ENCODE measurements at places on chromosomes 5 and 9.
A peak's percentile ranks its signal among the peaks of the same experiment; 100 is the strongest.

DNA sequence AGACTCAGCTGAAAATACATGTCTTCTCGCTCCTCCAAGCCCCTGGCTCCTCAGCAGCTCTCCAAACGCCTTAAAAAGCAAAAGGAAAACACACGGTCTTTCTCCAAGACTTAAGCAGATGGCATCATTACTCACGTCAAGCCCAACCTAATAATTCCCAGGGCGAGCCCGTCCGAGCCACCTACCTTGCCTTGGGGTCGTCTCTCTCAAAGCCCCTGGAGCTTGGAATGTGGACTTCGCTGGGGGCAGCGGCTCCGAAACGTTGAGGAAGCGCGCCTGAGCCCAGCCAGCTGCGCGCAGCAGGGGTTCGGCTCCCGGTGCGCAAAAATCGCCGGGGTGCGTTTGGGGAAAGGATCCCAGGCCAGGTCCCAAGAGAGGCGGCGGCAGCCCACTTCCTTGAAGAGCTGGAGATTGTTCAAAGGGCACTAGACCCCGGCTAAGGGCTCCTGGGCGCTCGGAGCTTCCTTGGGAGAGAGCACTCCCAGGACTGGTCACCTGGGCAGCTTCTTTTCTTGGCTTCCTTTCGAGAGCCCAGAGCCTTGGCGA is 395 bp downstream of the DRD1 start:
- DNase-seq = no peak

DNA sequence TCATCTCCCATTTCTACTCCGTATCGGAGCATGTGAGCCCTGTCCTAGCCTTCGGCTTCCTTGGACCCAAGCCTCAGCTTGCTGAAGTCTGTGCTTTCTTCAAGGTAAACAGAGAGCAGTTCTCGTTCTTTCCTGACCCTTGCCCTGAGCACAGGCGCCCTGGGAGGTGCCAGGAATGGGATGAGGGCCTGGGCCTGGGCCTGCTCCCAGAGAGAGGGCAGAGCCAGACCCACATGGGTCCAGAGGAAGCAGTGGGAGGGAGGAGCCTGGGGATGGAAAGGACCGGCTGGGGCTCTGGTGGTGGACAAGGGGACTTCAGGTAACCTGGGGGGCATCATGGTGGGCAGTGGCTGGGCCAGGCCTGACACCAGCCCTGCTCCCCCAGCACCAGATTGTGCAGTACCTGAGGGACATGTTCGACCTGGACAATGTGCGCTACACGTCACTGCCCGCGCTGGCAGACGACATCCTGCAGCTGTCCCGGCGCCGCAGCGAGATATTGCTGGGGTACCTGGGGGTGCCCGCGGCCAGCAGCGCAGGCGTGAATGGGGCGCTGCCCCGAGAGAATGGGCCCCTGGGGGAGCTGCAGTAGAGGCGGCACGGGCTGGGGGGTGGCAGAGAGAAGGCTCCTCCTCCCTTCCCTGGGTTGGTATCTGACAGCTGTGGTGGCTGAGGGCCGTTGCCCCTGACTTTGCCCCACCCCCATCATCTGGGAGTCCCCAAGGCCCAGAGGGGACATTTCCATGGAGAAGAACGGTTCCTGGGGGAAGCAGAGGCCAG is 10.9 kb upstream of the DOLPP1 start:
- no peak for DNase-seq

DNA sequence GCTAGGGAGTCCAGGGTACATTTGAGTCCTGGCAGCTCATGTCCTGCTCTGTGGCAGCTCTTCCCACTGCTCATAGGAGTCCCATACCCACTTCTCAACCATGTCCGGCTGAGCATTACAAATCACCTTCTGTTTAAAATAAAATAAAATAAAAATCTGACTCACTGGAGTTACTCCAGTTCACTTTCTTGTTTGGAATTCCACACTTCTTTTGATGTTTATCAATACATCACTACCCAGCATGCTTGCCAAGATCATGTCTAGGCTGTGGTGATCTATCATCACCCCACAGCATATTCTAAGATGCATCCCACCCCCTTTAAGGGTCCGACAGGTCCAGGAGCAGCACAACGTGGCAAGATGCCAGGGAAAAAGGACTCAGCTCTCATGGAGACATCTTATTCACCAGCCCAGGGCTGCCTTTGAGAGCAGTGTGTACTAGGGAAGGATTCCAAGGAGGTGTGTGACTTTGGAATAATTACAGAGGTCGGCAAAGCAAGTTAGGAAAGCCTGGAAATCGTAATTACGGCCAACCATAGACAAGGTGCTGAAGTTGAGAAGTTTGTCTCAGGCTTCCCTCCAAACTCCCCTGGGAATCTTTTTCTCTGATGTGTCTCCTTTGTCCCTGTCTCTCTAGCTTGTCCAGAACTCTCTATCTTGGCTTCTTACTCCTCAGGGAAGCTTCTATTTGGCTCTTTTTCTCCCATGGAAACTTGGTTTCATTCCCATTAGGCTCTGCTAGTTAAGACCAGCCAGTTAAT is 111.4 kb upstream of the SLC1A3 start:
- no peak for DNase-seq

DNA sequence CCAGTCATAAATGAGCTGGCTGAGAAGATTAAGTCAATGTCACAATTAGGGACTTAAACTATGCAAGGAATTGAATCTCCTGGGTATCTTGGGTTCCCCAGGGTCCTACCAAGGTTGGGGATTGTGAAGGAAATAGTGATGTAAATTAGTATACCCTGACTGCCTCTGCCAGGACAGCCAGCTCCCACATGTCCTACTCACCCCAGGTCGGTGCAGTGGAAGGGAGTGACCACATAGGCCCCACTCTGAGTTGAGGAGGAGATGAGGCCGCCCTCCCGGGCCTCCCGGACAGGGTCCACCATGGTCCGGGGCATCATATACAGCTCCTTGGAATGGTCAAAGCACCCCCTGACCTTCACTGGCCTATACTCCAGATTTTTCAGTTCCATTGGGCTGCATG is 2.7 kb downstream of the SURF1 start:
- DNase-seq = no peak

DNA sequence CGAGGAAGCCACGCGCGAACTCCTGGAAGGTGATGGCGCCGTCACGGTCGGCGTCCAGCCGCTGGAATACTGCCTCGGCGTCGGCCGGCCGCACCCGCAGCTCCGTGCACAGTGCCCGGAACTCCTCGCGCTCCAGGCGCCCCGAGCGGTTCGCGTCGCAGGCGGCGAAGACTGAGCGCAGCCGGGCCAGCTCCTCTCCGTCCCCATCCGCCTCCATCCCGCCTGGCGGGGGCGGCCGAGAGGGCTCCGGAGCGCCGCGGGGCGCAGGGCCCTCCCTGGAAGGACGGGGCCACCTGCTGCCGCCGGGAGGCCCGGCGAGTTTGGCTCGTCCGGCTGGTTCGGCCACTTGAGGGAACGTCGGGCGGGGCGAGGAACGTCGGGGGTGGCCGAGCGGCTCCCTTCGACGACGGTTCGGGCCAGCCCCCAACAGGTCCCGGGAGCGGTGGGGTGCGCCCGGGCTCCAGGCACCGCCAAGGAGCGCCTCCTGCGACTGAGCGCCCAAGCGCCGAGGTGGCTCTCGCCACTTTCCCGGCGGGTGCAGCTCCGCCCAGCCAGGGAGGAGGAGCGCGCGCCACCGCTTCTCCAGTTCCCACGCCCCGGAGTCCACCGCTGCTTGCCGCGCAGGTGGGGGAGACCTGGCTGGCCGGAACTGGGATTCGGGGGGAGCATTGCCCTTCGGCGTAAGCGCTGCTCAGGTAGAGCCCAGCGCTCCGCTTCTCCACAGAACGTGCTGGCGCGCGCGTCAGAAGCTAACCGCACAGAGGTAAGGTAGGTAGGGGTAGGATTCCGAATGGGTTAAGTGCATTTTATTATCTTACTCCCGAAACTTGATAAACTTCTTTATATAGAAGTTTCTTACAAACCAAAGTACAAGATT is at the start of gene RASEF:
RASEF (minus strand) TSS at position 492 of the 877 bp plus-strand sequence; CDS start at position 217, 275 bp downstream.
- no peak for DNase-seq

DNA sequence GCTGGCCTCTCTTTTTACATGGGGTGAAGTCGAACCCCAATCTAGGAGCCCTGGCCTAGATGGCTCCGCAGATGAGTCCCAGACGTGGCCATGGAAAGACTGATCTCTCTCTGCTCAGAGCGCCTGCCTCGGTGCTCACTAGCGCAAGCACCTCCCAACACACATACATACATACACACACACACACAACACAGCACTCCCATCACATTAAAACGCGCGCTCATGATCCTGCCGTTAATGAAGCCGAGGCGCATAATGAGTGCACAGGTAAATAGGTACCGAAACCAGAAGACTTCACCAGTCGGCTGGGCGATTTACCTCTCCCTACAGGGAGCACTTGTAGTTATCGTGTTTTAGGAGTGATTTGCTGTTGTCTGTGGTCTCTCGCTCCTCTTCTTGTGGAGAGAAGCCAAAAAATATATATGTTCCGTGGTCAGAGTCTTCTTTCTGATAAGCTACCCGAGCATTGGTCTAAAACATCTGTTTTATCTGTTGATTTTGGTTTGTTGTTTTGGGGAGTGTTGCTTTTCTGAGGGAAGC is 207.7 kb downstream of the MEF2C start:
- no peak for DNase-seq

- DNase-seq = no peak
Observed at GRCh38 chr5:145548097-145548496, 287.0 kb downstream of the PRELID2 start.

DNA sequence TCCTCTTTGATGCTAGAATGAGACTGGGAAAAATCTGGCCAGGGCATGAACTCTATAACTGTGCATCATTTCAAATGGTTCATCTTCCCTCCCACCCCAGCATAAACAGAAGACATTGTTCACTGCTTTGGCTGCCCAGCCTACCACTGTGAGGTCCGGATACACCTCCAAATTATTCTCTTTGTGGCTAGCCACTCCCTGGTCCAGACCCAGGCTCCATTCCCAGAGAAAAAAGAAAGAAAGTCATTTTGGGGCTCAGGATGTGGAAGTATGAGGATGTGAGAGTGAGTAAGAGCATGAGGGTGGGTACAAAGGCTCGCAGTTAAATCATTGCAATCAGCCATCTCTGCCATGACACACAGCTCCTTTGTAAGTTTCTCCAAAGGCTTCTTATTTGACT is 559.2 kb downstream of the PSAT1 start:
- no peak for DNase-seq

DNA sequence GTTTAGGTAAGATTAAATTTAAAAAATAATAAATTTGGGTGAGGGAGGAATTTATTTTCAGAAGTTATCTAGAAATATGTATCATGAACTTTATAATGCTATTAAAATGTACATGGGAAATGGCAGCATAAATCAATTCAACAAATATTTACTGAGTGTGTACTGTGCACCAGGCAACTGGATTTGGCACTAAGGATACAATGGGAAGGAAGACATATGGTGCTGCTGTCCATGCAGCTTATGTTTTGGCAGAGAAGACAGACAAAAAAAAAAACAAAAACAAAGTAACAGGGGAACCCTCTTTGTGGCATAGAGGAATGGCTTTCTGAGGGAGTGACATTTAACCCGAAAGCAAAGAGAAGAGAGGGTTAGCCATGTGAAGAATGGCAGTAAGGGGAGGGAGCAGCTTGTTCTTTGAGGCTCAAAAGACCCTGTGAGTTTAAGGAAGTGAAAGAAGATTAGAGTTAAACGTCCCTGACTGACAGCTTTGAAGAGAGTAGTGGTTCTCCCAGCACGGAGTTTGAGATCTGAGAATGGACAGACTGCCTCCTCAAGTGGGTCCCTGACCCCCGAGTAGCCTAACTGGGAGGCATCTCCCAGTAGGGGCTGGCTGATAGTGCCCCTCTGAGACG is 23.9 kb downstream of the CNTRL start:
- no peak for DNase-seq

DNA sequence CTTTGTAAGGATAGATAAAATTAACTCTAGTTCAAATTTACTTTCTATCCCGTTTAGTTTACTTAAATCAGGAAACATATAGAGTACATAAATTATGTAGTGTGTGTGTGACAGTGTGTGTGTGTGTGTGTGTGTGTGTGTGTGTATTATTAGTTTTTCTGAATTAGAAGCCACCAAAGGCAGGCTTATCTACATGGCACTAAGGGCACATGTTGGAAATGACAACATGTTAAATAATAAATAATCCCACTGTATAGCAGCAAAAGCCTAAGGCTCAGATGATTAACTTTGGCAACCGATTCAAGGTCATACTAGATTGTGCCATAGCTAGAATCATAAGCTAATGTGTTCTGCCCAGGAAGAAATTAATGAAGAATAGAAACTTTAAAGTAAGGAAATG is 54.6 kb downstream of the MEGF9 start:
- DNase-seq = no peak

DNA sequence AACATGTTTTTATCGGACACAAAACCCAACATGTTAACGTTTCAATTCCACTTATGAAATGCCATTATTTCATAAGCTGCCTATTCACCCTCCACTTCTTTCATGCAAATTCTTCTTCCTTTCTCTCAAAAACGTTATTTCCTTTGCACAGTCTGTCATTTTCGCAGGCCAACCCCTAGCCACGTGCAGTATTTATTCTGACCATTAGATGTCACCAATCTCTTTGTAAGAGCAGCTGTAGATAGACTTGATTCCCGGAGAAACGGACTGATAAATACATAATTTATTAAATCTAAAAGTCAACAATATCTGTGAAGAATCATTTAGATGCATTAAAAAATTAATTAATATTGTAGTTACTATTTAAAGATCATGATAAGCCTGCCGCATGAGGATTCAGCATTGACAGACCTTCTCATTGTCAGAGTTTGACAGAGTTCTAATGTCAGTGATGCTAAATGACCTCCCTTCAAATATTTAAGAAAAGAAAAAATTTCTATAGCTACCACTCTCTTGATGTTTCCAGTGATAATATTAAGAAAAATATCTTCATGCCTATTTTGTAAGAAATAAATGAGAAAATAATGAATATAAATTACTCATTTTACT is 933.6 kb downstream of the CDH12 start:
- peak; percentile 20 for DNase-seq

- DNase-seq = no peak
Observed at GRCh38 chr5:136030956-136031611, 2.3 kb downstream of the TGFBI start.

DNA sequence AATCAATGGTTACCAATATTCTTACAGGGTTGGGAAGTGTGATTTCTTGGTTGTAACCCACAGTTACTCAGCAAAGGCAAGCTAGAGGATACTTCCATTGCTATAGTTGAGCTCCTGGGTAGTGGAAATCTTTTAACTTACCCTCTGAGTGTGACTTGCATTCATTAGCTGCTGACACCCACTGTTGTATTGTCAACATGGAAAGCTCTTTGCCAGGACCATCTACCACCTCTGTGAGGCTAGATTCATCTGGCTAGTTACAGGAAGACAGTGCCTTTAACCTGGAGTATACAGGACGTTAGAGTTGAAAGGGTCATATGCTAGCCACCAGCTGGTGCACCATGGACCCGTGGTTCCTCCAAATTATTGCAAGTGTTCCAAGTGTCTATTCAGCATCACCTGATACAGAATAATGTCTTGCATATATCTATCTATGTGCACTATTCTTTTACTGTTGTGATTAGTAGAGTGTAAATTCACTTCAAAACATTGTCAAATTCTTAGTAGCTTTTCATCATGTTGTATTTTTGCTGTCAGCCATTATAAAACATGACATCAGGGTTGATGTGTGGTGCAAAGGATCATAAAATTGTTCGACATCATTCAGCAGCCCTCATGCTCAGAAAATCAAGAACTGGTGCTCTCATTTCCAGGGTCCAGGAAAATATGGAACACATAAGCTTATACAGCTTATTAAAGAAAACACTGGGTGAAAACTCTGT is 239.0 kb downstream of the PJA2 start:
- DNase-seq = no peak

- no peak for DNase-seq
Observed at GRCh38 chr5:145983446-145983845, 47.1 kb downstream of the SH3RF2 start.

- no peak for DNase-seq
Observed at GRCh38 chr9:12790883-12791282, 16.1 kb downstream of the LURAP1L start.

GRCh38 chr9:100281676-100282387 is 70.9 kb downstream of the TEX10 start:
- DNase-seq = no peak

Data from activated CD8-positive, alpha-beta T cell treated with anti-CD3 and anti-CD28 coated beads, Interleukin-2, amount 10 ng/mL, durations not matched to agents 7 days and 5 days (primary cell).